ENCODE measurements at places on chromosomes 4 and X. TPM values are rescaled to one million over a fixed set of nuclear protein-coding genes. Genes with fewer than 3 reads are reported as not detected.
A peak's percentile ranks its signal among the peaks of the same experiment; 100 is the strongest.

DNA sequence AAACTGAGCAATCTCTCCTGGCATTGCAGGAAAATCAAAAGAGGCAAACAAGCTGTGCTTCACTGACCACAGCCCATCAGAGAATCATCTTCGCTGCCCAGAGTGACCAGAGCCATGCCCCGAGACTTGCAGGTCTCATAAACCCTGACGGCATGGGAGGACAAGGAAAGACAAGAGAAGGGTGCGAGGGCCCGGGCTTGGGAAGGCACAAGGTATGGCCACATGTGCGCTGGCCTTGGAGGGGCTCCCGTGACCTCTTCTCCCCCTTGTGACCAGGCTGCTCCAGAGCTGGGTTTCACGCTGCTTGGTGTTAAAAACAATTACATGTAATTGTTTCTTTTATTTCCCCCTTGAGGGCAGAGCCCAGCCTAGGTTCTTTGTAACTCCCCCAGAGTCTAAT is 20.8 kb downstream of the DCTD start:
- DNase-seq = no peak

- no peak for DNase-seq
Observed at GRCh38 chr4:132238697-132239096, 910.4 kb upstream of the PCDH10 start.

GRCh38 chr4:71074452-71075299 is 81.2 kb downstream of the DCK start:
- DNase-seq = no peak

GRCh38 chr4:9800848-9801247 is 19.4 kb downstream of the DRD5 start:
- DNase-seq = no peak

DNA sequence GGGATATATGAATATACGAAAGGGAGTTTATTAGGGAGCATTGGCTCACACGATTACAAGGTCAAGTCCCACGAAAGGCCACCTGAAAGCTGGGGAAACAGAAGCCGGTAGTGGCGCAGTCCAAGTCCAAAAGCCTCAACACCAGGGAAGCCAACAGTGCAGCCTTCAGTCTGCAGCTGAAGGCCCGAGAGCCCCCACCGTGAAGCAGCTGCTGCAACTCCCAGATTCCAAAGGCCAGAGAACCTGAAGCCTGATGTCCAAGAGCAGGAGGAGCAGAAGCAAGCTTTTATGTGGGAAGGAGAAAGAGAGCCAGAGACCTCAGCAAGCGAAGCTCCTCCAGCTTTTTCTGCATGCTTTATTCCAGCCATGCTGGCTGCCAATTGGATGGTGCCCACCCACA is 275.8 kb downstream of the PTTG2 start:
- DNase-seq = no peak

- DNase-seq = no peak
Observed at GRCh38 chr4:73477176-73477575, 4.4 kb upstream of the AFM start.

DNA sequence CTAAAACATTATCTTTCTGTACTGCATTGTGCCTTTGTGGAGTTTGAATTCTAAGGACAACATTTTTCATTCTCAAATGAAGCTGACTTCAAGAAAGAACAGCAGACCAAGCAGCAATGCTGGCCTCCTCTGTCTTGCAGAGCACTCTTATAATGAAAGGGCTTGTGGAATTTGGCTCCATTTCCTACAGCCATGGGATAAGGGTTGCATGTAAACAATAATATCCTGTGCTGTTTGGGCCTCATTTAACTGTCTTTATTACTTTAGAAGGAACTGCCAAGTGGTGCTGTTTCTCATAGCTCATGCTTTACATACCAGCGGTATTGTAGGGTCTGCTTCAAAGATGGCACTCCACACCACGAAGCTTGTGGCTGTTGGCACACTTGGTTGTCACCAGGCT is 111.4 kb upstream of the EOLA2 start:
- no peak for DNase-seq

DNA sequence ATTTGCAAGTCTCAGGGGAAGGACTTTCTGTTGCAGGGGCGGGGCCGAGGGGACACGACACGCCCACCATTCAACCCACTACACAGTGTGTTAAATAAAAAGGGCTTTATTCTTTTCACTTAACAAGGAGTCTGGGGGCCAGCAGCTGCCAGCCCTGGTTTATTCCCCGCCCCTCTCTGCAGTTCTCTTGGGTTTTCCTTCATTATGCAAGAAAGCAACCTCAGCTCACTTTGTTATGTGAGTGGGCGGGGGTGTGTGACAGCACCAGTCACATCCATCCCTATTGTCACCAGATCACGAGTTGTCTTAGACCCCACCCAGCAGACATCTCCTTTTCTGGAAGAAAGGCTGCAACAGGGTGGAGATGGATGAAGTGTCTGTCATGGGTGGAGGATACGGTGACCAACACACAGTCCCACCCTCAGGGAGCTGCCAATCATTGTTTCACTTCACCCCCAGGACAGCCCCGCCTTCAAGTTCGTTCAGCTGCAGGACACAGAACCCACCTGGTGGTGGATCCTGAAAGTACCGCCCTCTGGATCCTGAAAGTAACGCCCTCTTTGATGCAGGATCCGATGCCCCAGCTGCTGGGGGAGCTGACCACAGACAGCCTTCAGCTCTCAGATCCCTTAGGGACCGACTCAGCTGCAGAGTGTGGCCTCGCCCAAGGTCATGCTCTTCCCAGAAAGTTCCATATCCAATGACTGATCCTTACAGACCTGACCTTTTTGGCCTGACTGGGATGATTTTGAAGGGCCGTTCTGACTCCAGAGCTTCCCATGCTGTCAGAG is 79.6 kb downstream of the SMIM20 start:
- peak; percentile 25 for DNase-seq

GRCh38 chrX:19513383-19513782 is 1.9 kb downstream of the MAP3K15 start:
- DNase-seq = no peak

DNA sequence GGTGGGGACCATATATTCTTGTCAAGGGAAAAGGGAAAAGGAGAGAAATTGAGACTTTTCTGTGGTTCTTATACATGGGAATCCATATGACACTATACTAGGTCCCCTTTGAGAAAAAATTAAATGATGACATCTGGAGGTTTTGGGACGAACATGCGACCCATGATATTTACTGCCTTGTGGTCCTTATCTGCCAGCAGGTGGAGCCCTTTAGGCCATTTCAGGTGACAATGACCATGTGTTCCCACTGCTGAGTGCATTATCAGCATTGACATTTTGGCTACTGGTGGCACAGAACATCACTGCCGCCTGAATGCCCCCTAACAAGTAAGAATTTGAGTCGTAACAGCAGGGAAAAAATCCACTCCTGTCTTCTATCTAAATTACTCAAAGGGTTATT is 843.4 kb downstream of the FSTL5 start:
- DNase-seq = peak; percentile 22

DNA sequence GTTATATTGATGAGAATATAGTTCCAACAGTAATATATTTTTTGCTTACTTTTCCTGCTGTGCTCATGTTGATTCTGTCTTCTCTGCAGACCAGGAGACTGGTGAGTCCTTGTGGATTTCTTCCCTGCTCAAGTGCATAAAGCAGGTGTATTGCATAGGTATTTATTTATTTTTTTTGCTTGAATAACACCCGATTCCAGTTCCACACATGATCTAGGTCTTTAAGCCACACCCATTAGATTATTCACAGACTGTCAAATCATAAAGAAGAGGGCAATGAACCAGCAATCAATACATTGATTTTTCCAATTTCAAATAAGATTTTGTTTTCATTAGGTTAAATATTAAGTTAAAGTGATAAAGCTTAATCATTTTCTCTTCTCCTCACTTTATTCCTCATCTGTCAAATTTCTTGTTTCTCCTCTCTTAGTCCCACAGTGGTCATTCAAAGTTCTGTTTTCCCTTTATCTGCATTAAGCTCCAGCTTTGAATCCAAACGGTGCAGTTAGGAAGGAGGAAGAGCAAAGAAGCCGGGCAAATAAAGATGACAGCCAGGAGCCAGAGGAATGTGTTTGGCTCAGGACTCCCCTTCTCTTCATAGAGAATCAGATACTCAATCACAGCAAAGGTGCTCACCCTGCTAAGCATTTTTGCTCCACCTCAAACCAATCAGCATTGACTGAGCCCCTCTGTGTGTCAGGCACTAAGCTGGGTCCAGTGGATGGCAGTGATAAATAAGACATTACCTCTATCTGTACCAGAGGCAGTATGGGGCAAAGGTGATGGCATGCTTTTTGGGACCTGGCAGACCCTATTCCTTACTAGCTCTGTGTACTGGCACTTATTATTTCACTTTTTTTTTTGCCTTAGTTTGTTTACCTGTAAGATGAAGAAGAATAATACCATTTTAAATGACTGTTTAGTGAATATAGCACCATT is at the start of gene ADH1A:
Gene ADH1A, minus strand, starts transcription at position 138 of the 939 bp plus-strand sequence. Its CDS starts 71 bp downstream, at position 67.
- DNase-seq = no peak

DNA sequence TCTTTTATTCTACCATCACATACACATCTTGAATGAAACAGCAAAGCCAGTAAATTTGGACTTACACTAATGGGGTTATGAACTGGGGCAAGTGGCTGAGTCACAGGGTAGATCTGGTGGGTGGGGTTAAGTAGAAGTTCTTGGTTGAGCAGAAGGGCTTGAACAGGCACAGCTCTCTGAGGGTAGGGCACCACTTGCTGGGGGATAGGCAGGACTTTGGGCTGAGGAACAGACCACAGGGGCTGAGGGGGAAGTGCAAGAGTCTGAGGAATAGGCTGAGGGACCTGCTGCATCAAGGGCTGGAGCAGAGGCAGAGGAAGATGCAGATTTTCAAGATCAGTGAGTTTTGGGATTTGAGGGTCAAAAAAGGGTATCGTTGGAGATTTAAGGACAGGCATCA is 8.3 kb downstream of the CSN2 start:
- no peak for DNase-seq

- DNase-seq = peak; percentile 1
Observed at GRCh38 chrX:8305350-8305749, 134.3 kb upstream of the VCX2 start.

GRCh38 chrX:34901761-34902160 is 40.8 kb upstream of the FAM47B start:
- no peak for DNase-seq

GRCh38 chrX:132609362-132609848 is 120.6 kb upstream of the MBNL3 start:
- DNase-seq = no peak

DNA sequence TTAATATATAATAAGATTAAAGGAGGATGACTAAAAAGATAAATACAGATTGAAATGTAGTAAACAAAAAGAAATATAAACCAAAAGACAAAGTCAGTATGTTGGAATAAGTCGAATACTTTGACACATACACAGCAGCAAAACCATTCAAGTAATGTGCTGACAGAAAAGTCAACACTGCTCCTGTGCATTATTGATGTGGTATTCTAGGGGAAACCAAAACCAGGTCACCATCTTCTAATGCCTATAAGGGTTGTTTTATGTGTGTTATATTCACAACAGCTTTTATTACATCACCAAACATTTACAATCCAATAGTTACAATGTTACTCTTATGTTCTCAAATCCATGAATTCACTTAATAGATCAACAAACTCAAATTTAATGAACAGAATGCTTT is 111.8 kb upstream of the DKK2 start:
- no peak for DNase-seq

GRCh38 chr4:74444891-74445642 is at the start of gene AREG:
TSS of gene AREG (plus strand) at chr4:74445136. CDS start at chr4:74445346, 210 bp downstream.
- DNase-seq = no peak

- no peak for DNase-seq
Observed at GRCh38 chr4:174564529-174564928, 42.2 kb upstream of the HPGD start.

DNA sequence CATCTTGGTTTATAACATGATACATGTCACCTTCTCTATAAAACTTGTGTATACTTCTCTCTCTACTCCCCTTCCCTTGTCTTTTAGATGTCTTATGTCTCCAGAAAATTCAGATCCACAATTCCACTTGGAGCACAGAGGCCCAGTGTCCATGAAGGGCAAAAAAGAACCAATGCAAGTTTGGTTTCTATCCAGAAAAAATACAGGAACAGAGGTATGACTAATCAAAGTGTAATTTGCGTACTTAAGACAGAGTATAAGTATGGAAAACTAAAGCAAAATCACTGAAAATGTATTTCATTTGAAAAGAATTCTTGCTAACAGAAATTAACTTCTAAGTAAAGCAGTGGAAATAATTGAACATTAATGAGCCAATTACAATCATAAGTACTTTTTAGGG is 46.2 kb downstream of the GUCY1B1 start:
- peak; percentile 25 for DNase-seq

The CLDN34 gene
- not detected for total RNA-seq

The SYNPO2 gene
- total RNA-seq = 0.10 TPM

The SERPINA7 gene
- total RNA-seq = not detected
